Germinal center (tissue), 1 donor: ENCODE measurements at places on chromosomes 4 and X.

- no peak for DNase-seq
These were observed 160.3 kb downstream of the ANK2 start for GRCh38 chr4:113209652-113210320.

DNA sequence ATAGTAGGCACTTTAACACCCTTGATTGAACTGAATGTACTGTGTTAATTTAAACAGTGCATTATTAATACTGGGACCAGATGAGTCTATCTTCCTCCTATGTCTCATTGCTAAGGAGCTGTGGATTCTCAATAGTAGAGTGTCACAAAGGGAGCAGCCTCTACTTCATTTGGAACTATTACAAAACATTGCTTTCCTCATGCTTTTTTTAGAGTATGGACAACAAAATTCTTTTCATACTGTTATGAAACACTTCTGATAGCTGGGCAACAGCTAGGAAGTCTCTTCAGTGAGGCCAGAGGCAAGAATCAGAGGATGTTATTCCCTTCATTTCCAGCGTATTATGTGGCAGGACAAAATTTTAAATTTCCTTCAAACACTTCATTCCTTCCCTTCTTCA is 160.8 kb downstream of the FBXO8 start:
- no peak for DNase-seq

DNA sequence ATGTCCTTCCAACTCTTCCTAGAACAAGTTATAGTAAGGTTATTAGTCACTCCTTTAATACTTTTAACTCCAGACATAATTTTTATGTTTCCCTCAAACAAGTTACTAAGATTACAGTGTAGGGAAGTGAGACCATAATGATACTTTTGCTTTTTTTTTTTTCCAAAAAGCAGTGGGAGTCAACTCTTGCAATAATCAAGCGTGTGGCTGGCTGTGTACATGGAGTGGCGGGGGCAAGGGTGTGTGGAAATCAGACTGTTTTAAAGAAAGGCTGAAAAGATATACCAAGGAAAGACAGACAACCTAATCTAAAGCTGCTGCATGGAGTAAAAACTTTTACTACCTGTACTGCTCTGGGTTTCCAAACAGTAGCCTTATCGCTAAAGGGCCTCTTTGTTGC is 4.1 kb downstream of the NOA1 start:
- no peak for DNase-seq

DNA sequence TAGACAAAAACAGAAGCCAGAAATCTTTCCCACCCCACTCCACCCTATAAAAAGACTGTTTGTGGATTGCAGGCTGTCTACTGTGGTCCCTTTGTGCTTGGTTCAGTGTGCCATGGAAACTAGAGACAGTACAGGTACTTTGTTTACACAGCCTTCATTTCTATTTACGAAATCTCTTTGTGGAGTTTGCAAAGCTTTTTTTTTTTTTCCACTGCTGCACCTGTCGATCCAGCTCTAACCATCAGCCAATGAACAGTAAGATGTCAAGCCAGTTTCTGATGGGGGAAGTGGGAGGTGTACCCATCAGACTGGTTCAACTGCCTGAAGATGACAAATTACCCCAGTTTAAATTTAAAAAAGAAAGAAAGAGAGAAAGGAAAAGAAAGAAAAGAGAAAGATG is 20.2 kb upstream of the LRBA start:
- no peak for DNase-seq

- no peak for DNase-seq
These were observed 45.1 kb downstream of the SPATA4 start for GRCh38 chr4:176150356-176150682.

DNA sequence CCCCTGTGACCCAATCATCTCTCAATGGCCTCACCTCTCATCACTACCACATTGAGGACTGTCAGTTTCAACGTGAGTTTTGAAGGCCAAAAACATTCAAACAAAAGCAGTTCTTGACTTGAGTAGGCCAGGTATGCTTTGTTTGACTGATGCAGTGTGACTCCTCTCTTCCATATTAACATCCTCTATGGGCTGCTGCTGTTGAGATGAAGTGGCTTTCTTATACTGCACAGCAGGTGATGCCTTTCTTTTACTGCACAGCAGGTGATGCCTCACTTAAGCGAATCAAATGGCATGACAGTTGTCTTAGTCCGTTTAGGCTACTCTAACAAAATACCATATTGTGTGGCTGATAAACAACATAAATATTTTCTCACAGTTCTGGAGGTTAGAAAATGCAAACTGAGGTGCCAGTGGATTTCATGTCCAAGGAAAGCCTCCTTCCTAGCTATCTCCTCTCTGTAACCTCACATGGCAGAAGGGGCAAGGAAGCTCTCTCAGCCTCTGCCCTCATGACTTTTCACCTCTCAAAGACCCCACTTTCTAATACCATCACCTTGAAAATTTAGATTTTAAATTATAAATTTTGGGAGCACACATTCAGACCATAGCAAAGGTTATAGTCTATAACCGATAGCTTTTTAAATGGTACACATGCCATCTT is 2267.9 kb upstream of the AGA start:
- no peak for DNase-seq

- DNase-seq: no peak
These were observed 79.0 kb upstream of the TRAM1L1 start for GRCh38 chr4:117164338-117164737.

- no peak for DNase-seq
These were observed 6.9 kb downstream of the APEX2 start for GRCh38 chrX:55006827-55007621.

DNA sequence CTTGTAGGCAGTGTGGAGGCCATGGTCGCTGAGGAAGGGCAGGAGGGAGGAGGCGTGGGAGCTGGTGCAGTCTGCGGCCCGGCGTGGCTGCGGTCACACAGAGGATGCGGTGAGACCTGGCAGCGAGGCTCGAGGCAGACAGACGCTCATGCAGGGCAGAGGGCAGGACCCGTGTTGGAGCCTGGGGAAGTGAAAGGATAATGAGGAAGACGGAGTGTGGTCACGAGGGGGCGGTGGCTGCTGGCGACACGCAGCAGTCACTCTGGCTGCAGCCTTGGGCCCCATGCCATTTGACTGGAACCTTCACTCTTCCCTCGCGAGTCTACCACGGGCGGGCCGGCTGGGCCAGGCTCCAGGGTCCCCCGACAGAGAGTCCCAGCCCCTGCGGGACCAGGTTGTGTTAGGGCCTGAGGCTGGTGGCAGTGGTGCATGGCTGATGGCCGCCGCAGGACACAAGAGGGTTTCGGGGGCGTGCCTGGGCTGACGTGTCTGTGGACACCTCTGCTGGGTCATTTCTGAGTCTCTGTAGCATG is 68.8 kb upstream of the HGFAC start:
- peak; percentile 67 for DNase-seq

- no peak for DNase-seq
These were observed 238.2 kb downstream of the GPC3 start for GRCh38 chrX:133747196-133747595.

DNA sequence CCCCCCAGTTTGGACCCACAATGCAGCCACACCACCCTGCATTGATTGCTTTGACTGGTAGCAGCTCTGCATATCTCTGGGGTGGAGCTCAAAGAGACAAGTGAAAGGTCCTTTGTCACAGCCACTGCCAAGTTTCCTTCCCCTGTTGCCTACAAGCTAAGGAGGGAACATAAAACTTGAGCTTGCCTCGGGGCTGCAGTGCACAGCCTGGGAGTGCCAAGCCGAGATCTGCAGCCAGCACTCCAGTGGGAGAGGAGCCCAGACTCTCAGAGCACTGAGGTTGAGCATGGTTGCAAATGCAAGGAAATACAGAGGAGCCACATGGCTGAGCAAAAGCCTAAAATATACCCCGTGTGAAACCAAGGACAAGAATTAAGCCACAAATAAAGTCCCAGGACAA is 142.2 kb downstream of the DKK2 start:
- no peak for DNase-seq

DNA sequence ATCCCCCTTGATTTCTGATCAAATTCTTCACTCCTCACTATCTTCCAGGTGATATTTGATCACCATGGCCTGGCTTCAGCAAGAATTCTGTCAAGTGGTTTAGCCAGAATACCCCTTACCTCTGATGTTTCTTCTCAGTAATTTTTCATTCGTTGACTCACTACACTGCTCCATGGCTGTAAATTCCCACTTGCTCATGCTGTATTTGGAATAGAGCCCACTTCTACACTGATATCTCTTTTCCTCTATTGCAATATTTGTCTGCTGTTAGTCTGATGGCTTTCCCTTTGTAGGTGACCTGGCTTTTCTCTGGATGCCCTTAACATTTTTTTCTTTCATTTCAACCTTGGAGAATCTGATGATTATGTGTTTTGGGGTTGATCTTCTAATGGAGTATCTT is 73.9 kb upstream of the DIPK2B start:
- no peak for DNase-seq

GRCh38 chr4:180280076-180280475 is 1963.1 kb upstream of the TENM3 start:
- no peak for DNase-seq

DNA sequence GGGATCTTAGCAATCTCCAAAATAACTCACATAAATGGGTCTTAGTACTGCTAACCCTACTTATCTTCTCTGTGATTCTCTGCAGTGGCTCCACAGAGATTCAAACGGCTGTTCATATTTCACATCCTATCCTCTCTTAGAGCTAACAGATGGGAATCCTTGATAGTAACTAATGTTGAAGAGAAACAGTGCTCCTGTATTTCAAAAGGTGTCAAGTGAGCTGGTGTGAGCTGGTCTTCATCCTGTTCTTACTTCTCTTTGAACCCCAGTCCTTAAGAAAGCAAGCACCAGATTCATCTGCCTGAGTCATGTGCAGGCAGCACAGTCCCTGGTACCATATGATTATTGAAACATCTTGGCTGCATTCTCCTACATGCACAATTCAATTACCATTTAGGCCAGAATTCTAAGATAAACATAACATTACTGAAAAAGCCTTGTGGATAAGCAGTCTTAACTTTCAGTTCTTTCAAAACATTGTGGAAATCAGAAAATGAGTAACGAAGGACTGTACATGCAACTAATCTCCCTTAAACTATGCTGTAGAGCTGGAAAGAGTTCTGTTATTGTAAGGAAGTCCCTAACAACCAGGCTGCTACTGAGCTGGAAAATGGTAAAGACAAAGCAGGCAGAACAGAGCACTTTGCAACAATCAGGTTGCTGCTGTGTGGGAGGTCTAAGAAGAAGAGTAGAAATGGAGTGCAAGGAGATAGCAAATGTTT is 153.1 kb downstream of the NPNT start:
- DNase-seq: no peak

DNA sequence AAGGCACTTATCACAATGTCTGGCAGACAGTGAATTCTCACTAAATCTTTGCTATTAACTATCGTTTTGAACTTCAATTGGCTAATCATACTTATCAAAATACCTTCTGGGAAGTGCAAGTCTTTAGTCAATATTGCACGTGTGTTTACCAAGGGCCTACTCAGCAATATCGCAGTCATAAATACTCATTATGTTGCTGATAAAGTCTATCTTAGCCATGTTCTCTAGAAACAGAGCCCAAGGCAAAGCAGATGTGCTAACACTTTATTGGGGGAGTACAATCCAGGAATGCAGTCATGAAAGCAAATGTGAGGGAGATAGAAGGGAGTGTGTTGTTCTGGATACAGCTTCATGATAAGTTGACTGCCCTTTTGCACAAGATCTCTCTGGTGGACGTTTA is 90.5 kb downstream of the FBXO8 start:
- DNase-seq: no peak

- no peak for DNase-seq
These were observed 22.3 kb downstream of the AIMP1 start for GRCh38 chr4:106338671-106339070.

- no peak for DNase-seq
These were observed 2.2 kb downstream of the PLXNB3 start for GRCh38 chrX:153766098-153766817.

- DNase-seq: no peak
These were observed 118.9 kb downstream of the KLHL4 start for GRCh38 chrX:87636533-87636932.

DNA sequence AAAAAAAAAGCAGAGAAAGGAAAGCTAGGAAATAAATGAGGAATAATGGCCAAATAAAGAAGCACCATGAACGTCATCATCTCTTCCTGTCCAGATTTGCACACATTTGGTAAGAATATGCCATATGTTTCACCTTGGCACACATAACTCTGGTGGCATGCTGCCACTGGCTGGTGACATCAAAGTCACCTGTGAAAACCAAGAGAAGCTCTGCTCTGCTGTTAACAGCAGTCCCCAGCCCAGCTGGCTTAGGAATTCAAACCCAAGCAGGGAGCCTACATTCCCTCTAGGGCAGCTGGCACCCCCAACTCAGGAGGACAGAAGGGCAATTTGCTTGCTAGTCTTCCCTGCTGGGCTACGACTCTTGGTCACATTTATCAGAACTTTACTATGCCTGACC is 77.6 kb downstream of the RASL11B start:
- DNase-seq: no peak

GRCh38 chrX:108267557-108267956 is 170.7 kb downstream of the COL4A6 start:
- no peak for DNase-seq

GRCh38 chr4:124736526-124736925 is 24.0 kb upstream of the ANKRD50 start:
- DNase-seq: no peak

DNA sequence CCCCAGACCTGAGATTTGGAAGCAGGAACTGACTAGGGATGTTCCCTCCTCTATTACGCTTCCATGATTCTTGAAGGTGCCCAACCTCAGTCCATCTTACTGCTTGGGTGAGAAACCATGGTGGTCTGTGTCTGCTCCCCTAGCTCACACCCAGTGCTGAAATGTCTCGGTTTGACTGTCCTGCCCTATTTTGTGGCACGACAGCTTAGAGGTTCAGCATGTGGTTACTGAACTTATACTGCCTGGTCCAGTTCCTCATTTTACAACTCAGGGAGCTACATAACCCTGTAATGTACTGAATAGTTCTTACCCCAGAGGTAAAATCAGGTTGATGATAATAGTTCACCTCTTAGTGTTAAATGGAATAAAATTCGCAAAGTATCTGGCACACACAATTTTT is 203.1 kb downstream of the RBM46 start:
- no peak for DNase-seq

- DNase-seq: no peak
These were observed 77.5 kb downstream of the DHRSX start for GRCh38 chrX:2423282-2423681.

DNA sequence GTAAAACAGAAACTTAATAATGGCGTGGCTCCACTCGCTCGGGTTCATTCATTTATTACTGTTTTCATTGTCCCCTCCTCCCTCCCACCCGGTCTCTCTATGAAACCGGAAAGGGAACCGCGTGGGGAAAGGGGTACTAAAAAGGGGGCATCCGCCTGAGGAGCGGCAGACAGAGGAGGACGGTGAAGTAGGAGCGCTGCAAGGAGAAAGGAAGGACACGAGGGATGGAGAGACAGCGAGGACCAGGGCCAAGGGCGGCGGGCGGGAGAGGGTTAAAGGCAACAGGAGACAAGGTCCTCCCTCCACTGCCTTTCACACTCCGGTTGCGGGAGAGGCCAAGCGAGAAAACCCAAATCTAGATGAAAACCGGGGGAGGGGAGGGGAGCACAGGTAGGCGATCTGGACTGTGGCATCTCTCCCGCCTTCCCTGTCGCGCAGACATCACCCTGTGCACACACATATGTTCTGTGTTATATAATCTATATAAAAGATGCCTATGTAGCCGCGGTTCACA is 829 bp downstream of the ELOVL6 start:
- peak; percentile 32 for DNase-seq
